Osteocyte (in vitro differentiated cells): ENCODE measurements at places on chromosomes 16 and 17.

GRCh38 chr16:56994311-56994710, 5.0 kb downstream of the NLRC5 start:
- no peak overlapping the region for H3K4me3 ChIP-seq
- no peak overlapping the region for H3K27ac ChIP-seq
- H3K36me3 ChIP-seq, result no peaks in the 10 kb centered on the region
- peaks cover 34% of the 10 kb centered on the region for H3K4me1 ChIP-seq
- H3K27me3 ChIP-seq, result no peaks in the 10 kb centered on the region
- no peak for DNase-seq

DNA sequence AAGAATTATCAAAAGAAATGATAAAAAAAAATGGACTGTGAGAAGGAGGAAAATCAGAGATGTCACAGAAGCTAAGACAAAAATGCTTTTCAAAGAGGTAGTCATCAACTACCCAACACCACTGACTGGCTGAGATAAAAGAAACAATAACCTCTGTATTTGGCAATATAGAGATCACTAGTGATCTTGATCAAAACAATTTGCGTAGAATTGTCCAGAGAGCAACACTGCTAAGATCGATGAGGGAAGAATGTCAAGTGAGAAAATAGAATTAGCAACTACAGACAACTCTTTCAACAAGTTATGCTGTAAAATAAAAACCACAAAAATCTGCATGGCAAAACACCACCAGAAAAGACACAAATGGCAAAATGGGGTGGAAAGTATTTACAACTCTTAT, 66.0 kb downstream of the BRIP1 start:
- peaks cover 16% of the 10 kb centered on the region for H3K36me3 ChIP-seq
- H3K27me3 ChIP-seq, result no peaks in the 10 kb centered on the region
- DNase-seq, result no peak
- no peak overlapping the region for H3K27ac ChIP-seq
- H3K4me1 ChIP-seq, result no peaks in the 10 kb centered on the region
- no peak overlapping the region for H3K4me3 ChIP-seq

- H3K36me3 ChIP-seq, result peaks cover 3% of the 10 kb centered on the region
- no peaks in the 10 kb centered on the region for H3K27me3 ChIP-seq
- DNase-seq, result no peak
- peak overlapping the region; percentile 98 for H3K27ac ChIP-seq
- H3K4me3 ChIP-seq, result no peak overlapping the region
Measured at GRCh38 chr16:70694088-70694867, 8.4 kb upstream of the MTSS2 start.

GRCh38 chr16:8548166-8548565, 42.1 kb downstream of the TMEM114 start:
- no peaks in the 10 kb centered on the region for H3K4me1 ChIP-seq
- no peak overlapping the region for H3K4me3 ChIP-seq
- no peaks in the 10 kb centered on the region for H3K36me3 ChIP-seq
- H3K27me3 ChIP-seq, result peaks cover 5% of the 10 kb centered on the region
- DNase-seq, result no peak

- no peak overlapping the region for H3K4me3 ChIP-seq
- H3K27ac ChIP-seq, result no peak overlapping the region
- no peaks in the 10 kb centered on the region for H3K27me3 ChIP-seq
- no peaks in the 10 kb centered on the region for H3K4me1 ChIP-seq
- no peak for DNase-seq
- H3K36me3 ChIP-seq, result peaks cover 5% of the 10 kb centered on the region
Measured at GRCh38 chr17:75626496-75627038, 6.7 kb upstream of the SMIM5 start.
